ENCODE measurements at places on chromosomes 4 and X.

GRCh38 chr4:168945291-168945690, 64.8 kb downstream of the CBR4 start:
- no peak for DNase-seq

DNA sequence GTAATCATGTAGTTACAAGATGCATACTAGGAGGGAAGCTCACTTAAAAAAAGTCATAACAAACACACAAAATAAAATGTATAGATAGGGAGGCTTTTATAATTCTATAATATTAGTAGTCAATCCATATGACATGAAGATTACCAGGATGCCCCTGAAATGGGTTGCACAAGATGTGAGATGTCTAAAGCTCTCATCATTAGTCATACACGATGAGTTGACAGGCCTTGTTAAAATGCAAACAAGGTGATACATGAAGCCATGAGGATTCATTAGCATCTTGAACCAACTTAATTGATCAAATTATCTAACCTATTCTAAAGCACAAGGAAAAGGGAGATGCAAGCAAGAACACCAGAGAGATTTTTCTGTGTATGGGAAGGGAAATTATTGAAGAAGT, 470.2 kb downstream of the IQCM start:
- DNase-seq: no peak

DNA sequence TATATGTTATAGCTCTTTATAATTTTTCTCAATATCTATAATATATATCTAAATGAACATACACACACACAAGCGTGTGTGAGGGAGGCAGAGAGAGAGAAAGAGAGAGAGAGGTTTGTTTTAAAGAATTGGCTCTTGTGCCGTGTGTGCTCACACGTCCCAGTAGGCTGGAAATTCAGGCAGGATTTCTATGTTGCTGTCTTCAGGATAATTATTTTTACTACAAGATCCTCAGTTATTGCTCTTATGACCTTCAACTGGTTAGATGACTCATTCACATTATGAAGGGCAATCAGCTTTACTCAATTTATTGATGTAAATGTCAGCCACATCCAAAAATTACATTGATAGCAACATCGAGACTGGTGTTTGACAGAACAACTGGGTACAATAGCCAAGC, 1520.7 kb upstream of the PCDH7 start:
- DNase-seq: no peak

DNA sequence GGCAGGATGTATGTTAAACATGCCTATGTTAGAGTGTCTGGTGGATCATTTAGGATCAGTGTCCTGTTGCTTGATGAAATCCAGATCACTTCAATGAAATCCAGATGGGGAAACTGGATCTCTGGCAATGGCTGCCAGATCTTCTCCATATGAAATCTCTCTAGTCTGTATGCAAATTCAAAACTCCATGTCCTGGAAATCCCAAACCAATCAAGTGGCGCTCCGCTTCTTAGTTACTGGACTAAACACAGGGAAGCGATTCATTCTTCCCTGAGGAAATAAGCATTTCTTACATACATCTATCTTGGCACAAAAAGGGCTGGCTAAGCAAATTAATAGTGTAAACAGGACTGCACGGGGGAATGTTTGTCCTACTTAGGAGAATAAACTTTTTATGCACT, 94.9 kb downstream of the HDAC8 start:
- no peak for DNase-seq

- no peak for DNase-seq
Observed at GRCh38 chr4:133799717-133800315, 401.8 kb downstream of the PABPC4L start.

DNA sequence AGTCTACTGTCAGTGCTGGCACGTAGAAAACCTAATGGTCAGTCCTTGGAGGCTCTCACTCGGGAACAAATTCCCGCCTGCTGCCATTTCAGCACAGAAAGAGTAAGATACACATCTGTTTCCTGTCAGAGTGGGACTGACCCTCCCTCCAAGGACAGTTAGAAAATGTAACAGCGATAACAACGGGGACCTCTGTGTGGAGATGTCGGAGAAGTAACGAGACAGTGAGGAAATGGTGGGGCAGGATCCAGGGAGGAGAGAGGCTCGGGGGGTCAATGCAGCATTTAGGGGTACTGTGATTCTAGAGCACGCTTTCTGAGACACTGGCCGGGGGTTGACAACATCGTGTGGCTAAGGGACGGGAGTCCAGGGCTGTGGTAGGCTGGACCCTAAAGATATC, 36.0 kb upstream of the SORCS2 start:
- no peak for DNase-seq

DNA sequence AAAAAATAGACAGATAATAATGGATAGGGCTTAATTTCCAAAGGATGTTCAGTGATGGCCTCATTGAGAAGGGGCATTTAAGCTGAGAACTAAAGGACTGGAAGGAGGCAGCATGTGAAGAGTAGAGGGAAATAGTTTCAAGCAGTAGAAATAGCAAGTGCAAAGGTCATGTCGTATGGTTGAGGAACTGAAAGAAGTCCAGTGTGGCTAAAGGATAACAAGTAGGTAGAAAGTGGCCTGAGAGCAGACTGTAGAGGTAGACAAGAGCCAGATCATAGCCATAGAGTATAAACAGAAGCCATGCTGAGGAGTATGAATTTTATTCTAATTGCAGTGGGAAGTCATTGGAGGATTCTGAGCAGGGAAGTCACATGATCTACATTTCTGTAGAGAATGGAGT, 72.3 kb downstream of the GRIA3 start:
- DNase-seq: no peak

DNA sequence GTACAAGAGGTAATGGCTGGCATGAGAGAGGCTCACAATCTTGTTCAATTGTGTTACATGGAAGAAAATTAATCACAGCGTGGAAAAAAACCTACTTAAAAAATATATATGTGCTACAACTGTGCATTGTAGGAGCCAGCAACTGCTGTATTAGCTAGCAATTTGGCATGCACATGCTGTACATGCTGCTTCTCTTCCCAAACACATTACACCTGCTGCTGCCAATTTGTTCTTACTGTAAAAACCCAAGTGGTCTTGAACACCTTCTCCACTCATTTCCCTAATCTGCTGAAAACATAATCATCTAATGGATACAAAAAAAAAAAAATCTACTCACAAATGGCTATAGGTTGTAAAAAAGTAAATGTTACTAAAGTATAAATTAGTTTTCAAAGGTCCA, 264.2 kb downstream of the INPP4B start:
- DNase-seq: no peak

GRCh38 chr4:957231-957580, 16.2 kb downstream of the DGKQ start:
- DNase-seq: no peak

- DNase-seq: no peak
Observed at GRCh38 chr4:118936406-118936805, 47.8 kb downstream of the SYNPO2 start.

DNA sequence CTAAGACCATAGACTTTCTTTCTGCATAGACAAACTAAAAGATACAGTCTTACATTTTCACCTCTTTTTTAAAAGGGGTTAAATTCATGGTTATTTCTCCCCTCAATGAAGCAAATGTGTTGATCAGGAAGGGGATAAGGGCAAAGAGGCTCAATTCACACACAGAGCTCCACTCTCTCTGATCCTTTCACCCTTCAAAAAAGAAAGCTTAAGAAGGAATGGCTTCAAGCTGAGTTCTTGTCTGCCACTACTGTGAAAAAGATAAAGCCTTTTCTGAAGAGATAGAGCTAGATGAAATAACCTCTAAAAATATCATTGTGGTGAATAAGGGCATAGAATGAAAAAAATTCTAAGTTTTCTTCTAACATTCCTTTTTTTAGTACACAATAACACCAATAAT, 28.3 kb downstream of the SEPSECS start:
- DNase-seq: no peak

GRCh38 chrX:19107035-19107434, 15.2 kb downstream of the ADGRG2 start:
- no peak for DNase-seq

DNA sequence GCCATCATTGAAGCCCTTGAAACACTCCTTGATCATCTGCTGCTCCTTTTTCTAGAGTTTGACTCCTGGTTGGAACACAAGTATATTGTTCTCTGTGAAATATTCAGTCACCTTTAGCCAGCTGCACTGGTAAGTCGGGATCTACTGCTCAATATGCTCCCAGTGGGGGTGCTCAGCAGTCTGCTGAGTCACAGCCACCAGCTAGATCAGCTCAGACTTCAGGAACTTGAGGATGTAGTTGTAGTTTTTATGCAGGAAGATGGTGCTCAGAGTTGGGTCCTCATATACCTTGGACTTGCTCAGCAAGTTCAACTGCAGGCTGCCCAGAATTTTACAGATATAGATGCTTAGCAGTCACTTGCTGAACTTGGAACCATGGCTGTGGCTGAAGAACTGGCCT, 202.5 kb upstream of the RPL34 start:
- DNase-seq: no peak

DNA sequence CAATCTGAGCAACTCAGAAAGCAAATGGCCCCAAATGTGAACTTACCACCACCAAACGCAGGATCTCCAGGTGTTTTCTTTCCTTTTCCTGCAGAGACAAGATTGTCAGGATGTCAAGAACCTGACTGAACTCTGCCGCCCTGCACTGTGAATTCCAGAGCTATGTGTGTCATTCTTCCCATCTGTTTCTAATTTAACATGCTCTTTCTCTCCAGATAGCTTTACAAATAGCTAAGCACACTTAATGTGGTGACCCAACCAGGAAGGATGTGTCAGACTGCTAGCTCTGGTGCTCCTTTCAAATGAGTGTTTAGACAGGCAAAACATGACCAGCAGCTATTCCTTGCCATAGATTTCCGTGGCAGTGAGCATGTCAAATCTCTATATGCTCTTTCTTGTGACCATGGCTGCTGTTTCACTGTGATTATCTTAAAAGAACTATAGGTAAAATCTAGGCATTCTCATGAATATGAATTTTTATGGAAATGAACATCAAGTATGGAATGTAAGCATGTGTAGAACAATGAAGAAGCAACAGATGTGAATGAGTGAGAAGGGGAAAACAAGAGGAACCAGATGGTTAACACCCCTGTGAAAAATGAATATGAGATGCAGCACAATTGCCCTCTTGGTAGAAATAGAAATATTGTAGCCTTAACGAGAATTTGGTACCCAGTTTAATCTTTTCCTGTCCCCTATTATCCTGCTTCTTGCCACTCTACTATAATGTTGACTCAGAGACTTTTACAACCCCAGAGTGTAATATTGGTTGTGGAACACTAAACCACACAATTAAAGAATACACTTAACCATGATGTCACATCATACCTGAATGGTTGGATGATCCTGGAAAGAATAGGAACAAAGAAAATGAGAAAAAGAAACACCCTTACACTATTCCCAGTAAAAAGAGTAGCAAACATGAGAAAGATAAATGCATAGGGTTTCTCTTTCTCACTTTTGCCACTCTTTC, 247.8 kb upstream of the DKK2 start:
- DNase-seq: no peak

- no peak for DNase-seq
Observed at GRCh38 chrX:30248854-30249253, 1.9 kb downstream of the MAGEB1 start.

DNA sequence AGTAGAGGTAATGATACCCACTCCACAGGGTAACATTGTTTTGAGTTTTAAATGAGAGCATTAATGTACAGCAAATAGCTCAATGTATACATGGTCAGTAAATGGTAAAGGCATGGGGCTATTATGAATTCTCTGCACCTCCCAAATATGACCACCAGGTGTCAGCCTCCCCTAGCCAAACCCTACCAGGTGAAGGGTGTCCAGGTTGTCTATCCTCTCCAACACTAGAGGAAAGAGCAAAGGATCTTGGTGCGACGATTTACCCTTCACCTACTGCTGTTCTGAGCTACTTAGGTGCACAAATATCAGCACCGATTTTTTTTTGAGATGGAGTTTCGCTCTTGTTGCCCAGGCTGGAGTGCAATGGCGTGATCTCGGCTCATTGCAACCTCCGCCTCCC, 26.5 kb upstream of the XIAP start:
- peak; percentile 70 for DNase-seq

DNA sequence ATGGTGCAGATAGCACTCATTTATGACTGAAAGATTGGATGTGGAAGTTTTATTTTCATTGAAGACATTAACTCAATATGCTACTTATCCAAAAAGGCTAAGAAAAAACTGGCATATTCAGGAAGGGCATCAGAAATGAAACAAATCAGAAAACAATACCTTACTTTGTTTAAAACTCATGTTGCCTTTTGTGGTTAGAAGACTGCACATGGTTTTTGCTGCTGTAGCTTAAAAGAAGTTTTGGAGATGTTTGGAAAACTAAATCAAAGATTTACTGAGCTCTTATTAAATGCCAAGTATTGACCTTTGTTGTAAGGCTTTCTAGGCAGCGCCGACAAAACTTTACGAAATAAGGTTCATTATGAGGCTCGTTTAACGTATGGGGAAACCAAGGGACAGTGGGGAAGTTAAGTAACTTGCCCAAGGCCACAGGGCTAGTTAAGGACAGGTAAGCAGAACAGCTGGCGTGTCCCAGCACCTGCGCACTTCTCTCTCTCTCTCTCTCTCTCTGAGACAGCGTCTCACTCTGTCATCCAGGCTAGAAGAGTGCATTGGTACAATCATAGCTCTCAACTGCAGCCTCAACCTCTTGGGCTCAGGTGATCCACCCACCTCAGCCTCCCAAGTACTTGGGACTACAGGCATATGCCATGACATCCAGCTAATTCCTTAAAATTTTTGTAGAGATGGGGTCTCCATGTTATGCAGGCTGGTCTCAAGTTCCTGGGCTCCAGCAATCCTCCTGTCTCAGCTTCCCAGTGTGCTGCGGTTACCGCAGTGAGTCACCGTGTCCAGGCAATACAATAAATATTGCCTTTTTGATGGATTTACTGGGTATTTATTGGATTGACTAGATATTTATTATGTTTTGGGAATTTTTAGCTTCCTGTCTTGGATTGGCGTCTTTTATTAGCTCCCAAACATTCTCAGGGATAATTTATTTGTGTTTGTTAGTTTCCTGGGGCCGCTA, 16.1 kb downstream of the LRP2BP start:
- DNase-seq: no peak

- DNase-seq: no peak
Observed at GRCh38 chr4:78584863-78585547, 33.4 kb downstream of the ANXA3 start.

DNA sequence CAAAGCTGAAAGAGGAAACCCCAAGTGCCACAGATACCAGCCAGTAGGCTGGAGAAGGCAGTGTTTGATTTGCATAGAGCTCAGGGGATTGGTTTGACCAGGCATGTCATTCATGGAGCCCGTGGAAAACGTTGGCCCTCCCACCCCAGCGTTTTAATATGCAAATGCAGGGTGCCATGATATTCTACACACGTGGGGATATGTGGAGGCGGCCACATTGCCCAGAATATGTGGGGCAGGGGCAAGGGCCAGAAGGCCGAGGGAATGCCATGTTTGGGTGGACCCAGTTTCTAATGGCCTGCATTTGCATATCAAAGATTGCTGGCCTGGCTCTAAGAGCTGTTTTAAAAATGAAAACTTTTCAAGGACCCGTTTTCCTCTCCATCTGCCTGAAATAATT, 71.1 kb downstream of the MAP9 start:
- DNase-seq: no peak

DNA sequence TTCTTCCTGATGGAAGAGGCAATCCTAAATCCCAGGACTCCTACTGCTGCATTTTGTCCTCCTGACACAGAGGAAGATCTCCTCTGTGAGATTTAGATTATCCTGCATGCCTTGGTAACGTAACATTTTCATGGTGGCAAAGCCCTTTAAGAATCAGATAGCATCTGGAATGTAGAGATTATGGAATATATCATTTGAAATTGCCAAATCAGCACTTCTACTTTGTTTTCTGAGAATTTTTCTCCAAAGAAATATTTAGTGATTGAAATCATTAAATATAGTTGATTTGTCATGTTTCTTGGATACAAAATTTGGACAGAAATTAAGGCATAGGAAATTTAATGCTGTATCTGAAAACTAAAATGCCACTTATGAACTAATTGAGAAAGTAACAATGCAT, 326.9 kb downstream of the EPHA5 start:
- no peak for DNase-seq
